ENCODE measurements at places on chromosomes 2 and 18.
A peak's percentile ranks its signal among the peaks of the same experiment; 100 is the strongest.

DNA sequence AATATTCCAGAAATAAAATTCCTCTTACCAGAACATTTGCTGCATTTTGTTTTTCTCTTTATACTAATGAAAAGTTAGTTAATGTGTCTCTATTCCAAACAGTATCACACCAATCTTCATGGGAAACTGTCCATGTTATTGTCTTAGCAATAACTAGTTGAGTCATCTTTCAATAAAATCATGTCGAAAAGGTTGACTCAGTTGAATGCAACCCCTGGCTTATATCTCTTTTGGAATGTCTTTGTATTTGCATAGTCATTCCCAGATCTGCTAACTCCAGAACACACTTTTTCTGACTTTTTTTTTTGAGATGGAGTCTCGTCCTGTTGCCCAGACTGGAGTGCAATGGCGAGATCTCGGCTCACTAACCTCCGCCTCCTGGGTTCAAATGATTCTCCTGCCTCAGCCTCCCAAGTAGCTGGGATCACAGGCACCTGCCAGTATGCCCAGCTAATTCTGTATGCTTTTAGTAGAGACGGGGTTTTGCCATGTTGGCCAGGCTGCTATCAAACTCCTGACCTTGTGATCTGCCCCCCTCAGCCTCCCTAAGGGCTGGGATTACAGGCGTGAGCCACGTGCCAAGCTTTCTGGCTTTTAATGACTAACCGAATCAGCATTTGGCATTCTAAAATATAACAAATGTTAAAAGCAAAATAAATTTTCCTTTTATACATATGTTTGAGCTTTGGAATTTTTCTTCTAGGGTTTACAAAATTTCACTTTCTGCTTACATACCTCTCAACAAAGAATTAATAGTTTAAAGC is 133.2 kb upstream of the GULP1 start:
- DNase-seq: no peak

DNA sequence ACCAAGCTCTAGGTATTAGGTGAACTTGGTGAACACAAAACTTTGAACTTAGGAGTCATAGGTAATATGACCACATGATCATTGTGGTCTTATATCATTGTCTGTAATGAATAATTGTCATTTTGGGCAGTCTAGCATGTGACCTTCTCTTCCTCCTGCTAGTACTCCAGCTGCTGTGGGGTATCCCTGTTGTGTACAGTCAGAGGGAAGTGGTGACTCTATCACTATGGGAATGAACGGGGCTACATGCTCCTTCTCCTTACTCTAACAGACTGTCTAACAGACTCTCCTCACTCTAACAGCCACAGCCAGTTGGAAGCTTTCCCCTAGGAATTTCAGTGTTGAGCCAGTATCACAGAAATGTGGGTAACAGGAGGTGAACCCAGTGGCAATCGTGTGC is 68.2 kb upstream of the NEDD4L start:
- no peak for DNase-seq

DNA sequence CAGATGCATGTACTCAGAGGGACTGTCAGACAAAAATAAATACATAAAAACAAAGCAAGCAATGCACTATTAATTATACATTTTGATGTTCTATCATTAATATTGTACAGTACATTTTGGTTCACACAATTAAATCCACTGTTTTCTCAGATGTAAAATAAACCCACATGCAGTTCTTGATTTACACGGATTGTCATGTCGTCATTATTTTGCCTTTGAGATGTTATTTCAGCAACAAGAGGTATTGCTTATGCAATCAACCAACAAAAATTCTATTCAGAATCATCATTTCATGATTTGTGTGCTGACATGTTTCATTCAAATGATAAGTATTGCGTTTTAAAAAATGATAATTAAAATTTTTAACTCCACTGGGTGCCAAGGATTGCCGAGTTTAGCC is 79.2 kb downstream of the TSHZ1 start:
- DNase-seq: no peak

- DNase-seq: peak; percentile 100
Measured at GRCh38 chr2:69914164-69914949, 552 bp upstream of the MXD1 start.

GRCh38 chr2:9230881-9231280 is 24.3 kb downstream of the ASAP2 start:
- peak; percentile 17 for DNase-seq

DNA sequence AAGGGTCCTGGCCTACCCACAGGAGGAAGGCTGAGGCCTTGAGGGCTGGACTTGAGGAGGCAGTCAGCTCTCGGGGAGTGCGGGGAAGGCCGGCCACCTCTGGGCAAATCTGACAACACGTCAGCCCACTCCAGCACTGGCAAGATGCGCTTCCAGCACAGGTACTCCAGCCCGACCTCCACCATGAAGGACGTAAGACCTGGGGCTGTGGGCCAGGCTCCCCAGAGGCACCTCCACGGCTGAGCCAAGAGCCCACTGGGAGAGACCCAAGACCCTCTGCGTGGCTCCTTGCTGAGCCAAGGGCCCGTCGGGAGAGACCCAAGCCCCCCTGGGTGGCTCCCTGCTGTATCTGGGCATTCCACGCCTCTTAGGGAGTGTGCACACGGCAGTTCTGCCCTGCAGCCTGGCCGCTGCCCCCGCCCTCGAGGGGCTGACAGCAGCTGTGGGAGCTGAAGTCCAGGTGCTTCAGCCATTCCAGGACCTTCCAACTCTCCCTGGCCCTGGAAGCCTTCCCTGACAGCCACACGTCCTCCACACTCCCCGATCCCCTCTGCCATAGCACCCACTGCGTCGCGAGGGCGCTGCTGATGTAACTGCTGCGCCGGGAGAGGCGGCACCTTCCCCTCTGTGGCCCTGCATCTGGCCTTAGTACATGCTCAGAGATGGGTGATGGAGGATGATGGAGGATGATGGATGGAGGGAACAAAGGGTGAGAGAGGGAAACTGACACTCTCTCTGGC is 50.2 kb downstream of the BIN1 start:
- no peak for DNase-seq

GRCh38 chr2:200810998-200811332 is 745 bp upstream of the BZW1 start:
- no peak for DNase-seq

GRCh38 chr2:170155022-170155722 is 22.8 kb upstream of the MYO3B start:
- no peak for DNase-seq

DNA sequence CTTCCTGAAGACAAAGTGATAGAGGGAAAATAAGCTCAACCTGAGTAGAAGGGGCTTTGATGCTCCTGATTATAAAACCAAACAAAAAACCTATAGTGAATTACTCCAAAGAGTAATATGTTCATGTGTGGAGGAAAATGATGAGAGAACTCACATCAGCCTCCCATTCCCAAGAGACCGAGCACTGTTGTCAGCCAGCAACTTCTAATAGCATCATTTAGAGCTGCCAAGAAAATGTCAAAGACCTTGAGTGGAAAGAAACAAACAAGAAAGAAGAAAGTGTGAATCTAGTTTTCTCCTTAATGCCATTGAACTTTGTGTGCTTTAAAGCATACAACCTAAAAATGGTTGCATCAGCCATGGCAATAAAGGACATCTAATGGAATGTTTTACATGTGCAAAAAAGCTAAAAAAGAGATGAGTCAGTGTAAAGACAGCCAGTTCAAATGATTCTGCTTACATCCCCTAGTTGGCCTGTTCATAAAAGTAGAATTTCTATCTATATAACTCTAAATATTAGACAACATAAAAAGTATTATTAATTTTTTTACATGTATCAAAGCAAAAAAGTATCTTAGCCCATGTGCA is 1066.2 kb downstream of the TDRD15 start:
- DNase-seq: no peak

GRCh38 chr2:240347373-240347940 is 88.0 kb upstream of the GPC1 start:
- DNase-seq: peak; percentile 71

- no peak for DNase-seq
Measured at GRCh38 chr18:44946529-44947113, 265.9 kb downstream of the SETBP1 start.

DNA sequence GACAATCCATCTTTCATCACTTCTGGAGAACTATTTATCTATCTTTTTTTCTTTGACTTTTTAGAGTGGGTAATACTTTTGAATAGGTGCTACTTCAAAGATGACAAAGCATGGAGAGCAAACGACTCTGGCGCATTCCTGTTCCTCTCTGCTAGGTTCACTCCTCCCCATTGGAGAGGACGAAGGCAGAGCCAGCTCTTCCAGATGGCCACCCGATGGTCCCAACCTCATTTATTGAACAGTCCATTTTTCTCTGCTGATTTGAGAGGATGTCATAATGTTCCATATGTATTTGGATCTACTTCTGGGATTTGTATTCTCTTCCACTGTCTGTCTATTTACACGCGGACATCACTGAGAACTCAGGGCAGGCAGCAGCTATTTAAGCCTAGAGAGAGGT is 284.3 kb upstream of the CXCR4 start:
- no peak for DNase-seq

DNA sequence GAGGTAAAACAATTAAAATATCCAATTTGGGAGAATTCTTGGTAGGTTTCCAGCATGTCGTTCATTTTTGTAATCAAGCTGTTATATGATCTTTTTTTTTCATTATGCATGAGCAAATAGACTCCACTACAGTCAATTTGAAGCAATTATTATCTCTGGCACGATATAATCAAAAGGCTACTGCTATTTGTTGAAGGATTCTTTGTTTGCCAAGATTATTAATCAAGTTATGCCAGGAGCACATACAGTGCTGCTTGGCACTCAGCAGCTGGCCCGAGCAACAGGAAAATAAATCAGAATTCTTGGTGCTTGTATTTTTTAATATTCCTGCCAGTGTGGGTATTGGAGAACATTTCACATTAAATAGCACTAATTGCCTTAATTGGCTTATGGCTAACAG is 279.5 kb downstream of the RND3 start:
- no peak for DNase-seq

DNA sequence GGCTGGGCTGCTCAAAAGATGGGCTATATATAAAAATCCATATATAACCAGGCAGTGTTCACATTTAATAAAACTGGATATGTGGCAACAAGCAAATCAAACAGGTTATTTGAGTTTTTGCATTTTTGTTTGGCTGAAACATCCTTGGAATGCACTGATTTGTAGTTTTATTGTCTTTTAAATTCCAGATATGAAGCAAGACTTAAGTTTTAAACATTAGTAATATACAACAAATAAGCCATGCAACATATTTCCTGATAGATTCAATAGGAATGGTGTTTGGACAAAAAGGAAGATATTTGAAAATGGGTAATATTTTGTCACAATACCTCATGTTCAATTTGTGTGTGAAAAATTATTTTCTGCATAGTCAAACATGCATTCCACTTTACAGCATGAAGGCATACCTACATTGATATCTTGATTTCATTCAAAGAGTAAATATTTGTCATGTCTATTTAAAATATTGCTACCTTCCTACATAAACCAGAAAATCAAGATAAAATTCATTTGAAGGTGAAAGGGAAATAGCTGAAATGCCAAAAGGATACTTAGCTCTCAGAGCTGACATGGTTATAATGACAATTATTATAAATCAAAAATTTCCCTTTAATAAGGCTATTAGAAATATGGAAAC is 132.3 kb upstream of the NETO1 start:
- DNase-seq: no peak

GRCh38 chr2:68342470-68342869 is 22.6 kb upstream of the PLEK start:
- DNase-seq: no peak

DNA sequence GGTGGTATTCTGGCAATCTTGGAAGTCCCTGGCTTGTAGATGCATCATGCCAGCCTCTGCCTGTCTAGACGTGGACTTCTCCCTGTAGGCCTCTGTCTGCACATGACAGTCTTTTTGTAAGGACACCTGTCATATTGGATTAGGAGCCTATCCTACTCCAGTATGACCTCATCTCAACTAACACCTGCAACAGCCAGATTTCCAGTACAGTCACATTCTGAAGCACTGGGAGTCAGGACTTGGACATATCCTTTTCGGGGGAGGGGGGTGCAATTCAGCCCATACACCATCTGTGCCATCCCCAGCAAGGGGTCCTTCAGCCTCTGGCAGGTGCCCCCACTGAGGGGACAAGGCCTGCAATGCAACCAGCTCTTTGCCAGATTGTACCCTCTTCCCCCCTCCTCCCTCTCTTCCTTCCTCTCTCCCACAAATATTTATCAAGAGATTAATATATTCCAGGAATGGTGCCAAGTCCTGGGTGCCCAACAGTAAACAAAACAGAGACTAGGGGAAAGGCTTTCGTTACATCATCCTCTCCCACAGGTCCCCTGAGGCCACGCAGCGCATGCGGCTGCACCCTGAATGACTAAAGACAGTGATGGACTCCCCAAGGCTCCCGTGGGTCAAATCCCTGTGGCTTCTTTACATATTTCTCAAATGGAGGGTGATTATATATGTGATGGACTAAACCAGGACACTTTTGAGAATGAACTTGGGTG is 20.5 kb upstream of the MYCN start:
- no peak for DNase-seq

- DNase-seq: no peak
Measured at GRCh38 chr2:177984749-177985148, 87.8 kb downstream of the PDE11A start.

DNA sequence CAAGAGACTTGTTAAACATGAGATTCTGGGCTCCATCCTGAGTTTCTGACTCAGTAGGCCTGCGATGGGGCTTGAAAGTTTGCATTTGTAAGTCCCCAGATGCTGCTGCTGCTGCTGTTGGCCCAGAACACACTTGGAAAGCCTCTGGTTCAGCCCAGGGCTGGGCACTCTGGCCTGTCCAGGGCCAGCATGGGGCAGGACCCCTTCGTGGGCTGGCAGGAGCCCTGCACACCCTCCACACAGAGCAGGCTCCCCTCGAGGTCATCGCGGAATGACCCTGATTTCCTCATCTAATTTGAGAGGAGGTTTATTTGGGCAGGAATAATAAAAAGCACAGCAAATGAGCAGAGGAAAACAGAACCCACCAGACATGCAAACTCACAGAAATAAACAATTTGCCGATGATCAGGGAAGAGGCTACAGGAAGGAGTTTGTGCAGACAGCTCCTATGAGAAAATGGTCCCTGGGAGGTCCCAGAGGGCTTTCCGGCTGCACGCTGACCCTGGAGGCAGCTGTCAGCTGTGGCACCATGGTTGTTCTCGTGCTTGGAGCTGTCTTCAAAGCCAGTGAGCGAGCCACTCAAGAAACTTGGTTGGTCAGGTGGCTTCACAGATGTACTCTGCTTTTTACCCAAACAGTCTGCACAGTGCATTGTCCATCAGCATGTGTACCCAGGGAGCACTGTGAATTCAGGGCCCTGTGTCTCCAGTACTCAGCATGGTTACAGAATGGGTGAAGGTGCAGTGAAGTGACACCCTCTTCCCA is 119.3 kb downstream of the GLI2 start:
- no peak for DNase-seq

GRCh38 chr2:204948822-204949221 is 403.5 kb downstream of the PARD3B start:
- DNase-seq: no peak
